C1 segment of cervical spinal cord (tissue), 14 donors: ENCODE measurements at places on chromosomes 3 and 15.

GRCh38 chr3:39105687-39106063 is 1.8 kb downstream of the GORASP1 start:
- no peak for DNase-seq

GRCh38 chr15:43922021-43922420 is 95.2 kb downstream of the WDR76 start:
- no peak for DNase-seq

DNA sequence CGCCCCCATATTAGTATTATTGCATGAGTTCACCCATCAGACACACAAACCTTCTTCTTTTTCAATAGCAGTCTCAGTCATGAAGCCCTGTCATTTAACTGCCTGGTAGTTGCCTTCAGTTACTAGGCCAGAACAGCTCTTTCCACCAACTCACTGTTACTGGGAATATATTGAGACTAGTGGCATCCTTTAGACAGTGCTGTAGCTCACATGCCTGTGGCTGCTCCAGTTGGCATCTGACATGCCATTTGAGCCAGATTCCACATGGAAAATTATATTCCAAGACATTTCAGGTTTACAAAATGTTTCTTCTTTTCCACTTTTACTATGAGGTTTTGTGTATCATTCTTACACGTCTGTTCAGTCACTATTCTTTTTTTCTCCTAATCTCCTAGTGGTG is 146.1 kb downstream of the GHSR start:
- no peak for DNase-seq

- DNase-seq: no peak
Observed at GRCh38 chr3:4313606-4314293, 10.6 kb downstream of the SETMAR start.

GRCh38 chr15:34691034-34691433 is 63.8 kb downstream of the GJD2 start:
- DNase-seq: no peak

- DNase-seq: no peak
Observed at GRCh38 chr15:49877117-49877872, 241.7 kb downstream of the ATP8B4 start.

DNA sequence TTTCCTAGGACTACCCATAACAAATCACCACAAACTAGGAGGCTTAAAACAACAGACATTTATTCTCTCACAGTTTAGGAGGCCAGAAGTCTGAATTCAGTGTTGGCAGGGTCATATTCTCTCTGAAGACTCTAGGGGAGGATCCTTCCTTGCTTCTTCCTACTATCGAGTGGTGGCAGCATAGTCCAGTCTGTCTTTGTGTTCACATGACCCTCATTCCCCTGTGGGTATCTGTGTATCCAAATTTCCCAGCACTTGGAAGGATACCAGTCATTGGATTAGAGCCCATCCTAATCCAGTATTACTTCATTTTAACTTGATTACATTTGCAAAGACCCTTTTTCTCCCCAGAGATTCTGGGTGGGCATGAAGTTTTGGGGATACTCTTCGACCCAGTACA is 63.8 kb downstream of the GMPS start:
- no peak for DNase-seq

- no peak for DNase-seq
Observed at GRCh38 chr3:46564190-46565021, 1.7 kb downstream of the LRRC2 start.

GRCh38 chr3:22129101-22129500 is 378.1 kb upstream of the ZNF385D start:
- DNase-seq: no peak

DNA sequence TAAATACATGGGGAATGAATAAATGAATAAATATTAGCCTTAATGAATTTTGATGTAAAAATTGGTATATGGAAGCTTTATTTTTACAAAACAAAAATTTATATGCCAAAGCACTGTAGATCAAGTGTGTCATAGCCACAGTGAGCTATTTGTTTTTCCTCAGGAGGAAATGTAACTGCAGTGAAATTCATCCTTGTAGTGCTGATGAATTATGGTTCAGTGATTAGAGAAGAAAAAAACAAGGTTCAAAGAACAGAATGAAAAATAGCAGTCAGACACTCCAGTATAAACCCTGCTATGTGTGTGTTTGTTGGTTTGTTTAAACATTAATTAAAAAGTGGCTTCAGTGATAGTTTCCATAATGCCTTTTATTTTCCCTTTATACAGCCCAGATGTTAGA is 228.0 kb upstream of the GPR149 start:
- DNase-seq: no peak

DNA sequence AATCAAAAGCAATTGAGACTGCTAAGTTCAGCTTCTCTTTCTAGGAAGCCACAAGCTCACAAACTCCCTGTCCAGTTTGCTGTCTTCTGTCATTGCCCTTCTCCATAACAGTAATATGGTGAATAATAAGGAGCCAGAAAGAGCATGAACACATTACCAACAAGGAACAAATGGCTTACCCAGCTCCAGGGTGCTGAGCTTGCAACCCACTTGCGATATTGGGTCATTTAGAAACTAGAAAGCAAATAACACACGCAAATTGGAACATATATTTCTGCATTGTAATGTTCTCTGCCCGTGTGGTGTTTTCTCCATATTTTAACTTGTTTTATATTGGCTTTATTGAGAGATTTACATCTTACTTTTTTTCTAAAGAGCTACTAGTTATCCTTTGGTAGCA is 325.3 kb downstream of the GBE1 start:
- DNase-seq: no peak

DNA sequence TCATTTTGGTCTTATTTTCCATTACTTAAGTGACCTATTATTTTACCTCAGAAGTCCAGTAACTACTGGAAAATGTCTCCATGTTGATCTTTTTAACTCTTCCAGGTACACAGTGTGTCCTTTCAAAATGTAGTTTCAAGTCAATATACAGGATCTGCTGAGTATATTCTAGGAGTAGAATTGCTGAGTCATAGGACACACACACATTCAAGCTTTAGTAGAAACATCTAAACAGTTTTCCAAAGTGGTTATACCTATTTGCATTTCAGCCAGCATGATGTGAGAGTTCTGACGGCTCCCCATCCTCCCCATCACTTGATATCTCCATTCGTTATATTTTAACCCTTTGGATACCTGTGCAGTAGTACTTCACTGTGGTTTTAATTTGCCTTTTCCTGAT is 271.9 kb downstream of the MCTP2 start:
- no peak for DNase-seq

GRCh38 chr3:100198579-100199269 is 62.1 kb upstream of the TBC1D23 start:
- no peak for DNase-seq

GRCh38 chr3:161197855-161198850 is 23.0 kb upstream of the NMD3 start:
- DNase-seq: no peak

DNA sequence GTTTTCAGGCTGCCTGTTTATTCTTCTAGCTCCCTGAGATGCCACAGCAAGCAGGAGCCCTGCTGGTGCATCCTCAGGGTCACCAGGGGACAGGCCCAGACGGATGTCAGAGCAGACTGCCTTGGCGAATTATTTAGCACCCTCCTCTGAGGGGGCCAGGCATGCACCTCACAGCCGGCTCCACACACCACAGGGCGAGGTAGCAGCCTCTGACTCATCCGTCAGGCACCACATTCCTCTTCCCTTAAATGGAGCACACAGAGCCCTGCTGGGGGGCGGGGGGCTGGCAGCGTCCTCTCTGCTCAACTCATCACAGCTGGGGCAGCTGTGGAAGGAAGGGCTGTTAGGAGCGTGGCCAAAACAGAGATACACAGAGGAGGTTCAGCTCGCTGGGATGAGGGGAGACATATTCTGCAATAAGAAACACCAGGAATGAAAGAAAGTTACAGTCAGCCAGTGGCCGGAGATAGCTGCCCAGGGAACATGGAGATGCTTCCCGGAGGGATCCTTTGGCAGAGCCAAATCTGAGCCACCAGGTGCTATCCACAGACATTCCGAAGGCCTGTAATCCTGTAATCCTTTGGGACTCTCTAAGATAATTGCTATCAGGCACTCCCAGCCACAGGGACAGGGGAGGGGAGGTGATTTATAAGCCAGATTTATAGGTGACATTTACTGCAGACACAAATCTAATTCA is 13.9 kb upstream of the PRICKLE2 start:
- no peak for DNase-seq

DNA sequence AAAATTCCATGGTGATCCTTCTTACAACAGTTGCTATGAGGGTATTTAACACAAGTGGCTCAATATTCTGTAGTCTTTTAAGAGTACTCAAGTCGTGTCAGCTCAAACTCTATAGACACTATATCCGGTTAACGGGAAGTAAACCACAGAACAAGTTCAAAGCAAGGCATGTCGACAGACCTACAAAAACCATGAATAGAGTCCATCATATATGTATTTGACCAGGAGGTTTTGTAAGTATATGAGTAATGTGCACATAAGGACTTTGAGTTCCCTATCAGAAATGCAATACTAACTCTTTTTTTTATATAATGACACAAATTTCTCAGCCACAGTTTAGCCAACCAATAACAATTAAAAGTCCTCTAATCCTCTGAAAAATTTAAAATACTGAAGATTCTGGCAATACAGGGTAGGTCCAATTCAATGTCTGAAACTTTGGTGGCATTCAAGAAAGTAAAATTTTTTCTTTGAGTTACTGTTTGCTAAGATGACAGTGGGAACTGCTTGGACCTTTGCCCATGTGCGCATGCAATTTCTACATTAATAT is 93.7 kb downstream of the NEK10 start:
- no peak for DNase-seq

GRCh38 chr3:197420115-197420514 is 121.7 kb upstream of the DLG1 start:
- no peak for DNase-seq

- no peak for DNase-seq
Observed at GRCh38 chr3:139770577-139770976, 92.8 kb upstream of the NMNAT3 start.

DNA sequence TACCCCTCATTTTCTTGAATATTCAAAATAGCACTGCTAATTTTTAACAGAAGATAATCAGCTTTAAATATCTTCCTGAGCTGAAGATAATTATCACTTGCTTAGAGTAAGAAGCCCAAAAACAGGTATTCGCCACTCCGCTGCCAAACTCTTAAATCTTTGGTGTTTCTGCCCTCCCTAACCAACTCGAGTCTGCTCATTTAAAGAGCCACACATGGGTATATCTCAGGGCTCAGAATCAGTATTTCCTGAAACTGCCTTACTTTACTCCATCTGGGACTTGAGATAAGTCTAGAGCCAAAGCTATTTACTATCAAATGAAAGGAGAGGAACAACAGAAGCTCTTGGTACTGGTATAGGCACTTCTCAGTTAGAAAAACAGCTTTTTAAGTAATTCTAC is 10.8 kb downstream of the PDCD10 start:
- DNase-seq: no peak

- no peak for DNase-seq
Observed at GRCh38 chr3:146161663-146162002, 649 bp upstream of the PLOD2 start.

- DNase-seq: no peak
Observed at GRCh38 chr3:121648219-121648958, 12.3 kb downstream of the HCLS1 start.

- no peak for DNase-seq
Observed at GRCh38 chr3:151631946-151632345, 101.8 kb upstream of the AADACL2 start.

DNA sequence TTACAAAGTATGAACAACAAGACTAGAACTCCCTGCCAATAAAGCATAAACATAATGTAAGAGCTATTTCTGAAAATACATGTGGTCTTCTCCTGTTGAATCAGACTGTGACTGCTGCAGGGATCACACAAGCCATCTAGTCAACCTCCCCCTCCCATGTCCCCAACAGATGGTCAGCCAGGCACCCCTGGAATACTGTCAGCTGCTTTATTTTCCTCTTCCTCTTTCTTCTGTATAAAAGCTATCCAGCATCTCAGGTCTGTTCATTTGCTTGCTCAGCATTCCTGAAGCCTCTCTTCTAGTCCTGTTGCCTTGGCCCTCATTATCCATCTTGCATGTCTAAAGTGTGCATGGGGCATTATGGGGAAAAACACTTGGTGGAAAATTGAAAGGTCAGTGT is 6.5 kb upstream of the MINDY4B start:
- DNase-seq: no peak

GRCh38 chr15:43346305-43346704 is 15.9 kb upstream of the LCMT2 start:
- DNase-seq: no peak

- DNase-seq: no peak
Observed at GRCh38 chr15:41856716-41857115, 18.1 kb downstream of the PLA2G4B start.

DNA sequence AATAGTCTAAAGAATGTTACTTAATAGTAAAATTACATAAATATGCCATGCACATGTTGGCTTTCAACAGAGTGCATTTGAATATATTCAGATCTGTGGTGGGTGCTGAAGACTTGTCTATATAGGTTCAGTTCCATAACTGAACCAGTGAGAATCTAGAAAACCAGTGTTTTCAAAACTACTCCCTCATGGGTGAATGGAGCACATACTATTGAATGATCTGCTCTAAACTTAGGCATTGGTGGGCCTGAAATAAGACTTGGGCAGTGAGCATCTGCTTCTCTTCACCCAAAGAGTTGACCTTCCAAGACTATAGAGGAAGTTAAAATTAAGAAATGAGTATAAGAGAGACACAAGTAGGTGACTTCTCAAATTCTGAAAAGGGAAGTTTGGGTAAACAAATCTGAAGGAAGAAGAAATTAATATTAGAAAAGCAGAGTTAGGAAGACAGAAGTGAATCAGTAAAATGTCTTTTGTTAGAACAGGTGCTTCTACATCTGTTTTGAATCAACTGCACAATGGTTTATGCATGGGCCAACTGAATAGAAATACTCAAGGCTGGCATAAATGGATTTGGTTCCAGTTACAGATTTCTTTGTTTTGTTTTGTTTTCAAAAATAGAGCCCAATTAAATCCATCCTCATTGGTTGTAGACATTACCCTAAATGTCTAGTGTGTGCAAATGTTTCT is 19.3 kb downstream of the ALCAM start:
- no peak for DNase-seq

DNA sequence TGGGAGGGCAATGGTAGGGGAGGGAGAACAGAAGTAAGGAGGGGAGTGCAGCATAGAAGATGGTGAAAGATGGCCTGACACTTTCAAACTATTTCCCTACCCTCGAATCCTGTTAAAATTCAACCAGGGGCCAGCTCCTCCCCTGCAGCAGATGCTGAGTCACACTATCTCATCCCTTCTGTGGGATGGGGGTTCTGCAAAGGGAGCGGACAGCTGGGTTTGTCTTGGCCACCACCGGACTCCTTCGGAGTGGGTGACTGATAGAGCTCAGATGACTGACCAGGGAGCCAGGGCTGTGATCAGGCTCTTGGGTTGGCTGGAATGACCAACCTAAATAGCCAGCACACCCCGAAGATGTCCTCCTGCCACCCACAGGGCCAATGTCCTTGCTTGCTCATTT is 33.6 kb upstream of the TMCC1 start:
- no peak for DNase-seq

- no peak for DNase-seq
Observed at GRCh38 chr3:49899815-49900214, 3.9 kb downstream of the MST1R start.

GRCh38 chr3:37944391-37944842 is 46.2 kb upstream of the VILL start:
- DNase-seq: no peak

- DNase-seq: no peak
Observed at GRCh38 chr15:68112706-68113105, 58.6 kb downstream of the PIAS1 start.

GRCh38 chr3:23085261-23085660 is 117.9 kb upstream of the UBE2E2 start:
- no peak for DNase-seq

GRCh38 chr3:2156244-2156847 is 57.7 kb downstream of the CNTN4 start:
- DNase-seq: no peak

GRCh38 chr3:149871855-149872254 is 58.8 kb downstream of the RNF13 start:
- no peak for DNase-seq
